ENCODE measurements at places on chromosomes 6 and 20.

DNA sequence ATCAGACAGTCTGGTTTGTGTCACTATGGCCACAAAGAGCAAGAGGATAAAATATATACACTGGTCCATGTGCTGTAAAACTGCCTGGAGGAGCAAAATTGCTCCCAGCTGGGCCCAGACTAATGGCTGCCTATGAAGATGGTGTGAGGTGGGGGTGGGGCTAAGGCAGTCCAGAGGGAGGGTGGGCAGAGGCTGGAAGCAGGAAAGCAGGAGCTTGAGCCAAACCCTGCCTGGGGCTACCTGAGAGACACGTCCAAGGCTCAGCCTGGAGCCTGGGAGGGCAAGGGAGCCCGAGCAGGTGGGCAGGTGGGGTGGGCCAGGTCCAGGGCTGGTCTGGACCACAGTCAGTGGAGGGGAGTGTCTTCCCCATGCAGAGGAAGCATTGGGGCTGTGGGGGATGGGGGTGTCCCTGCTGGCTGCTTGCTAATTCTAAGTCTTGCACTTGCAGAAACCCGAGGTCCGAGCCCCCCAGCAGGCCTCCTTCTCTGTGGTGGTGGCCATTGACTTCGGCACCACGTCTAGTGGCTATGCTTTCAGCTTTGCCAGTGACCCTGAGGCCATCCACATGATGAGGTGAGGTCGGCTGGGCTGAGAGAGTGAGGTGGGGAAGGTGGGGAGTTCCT, 9.5 kb downstream of the HSPA12B start:
- no peak for DNase-seq

- DNase-seq = no peak
Observed at GRCh38 chr20:15220009-15220656, 882.7 kb upstream of the FLRT3 start.

GRCh38 chr6:23559587-23560343, 566.2 kb upstream of the NRSN1 start:
- no peak for DNase-seq

- no peak for DNase-seq
Observed at GRCh38 chr20:32727683-32728082, 15.6 kb downstream of the COMMD7 start.

- no peak for DNase-seq
Observed at GRCh38 chr6:148776321-148777308, 29.8 kb downstream of the UST start.

Measured in CD4-positive, alpha-beta T cell treated with Interleukin-17A for 1 hour (primary cell).